ENCODE measurements at places on chromosomes 11 and 22.

- H3K27ac ChIP-seq: no peak overlapping the region
- H3K27me3 ChIP-seq: no peaks in the 10 kb centered on the region
- no peak for DNase-seq
- H3K4me1 ChIP-seq: peaks cover 7% of the 10 kb centered on the region
- H3K36me3 ChIP-seq: peaks cover 83% of the 10 kb centered on the region
These were observed 779 bp downstream of the SELENOH start for GRCh38 chr11:57742087-57742452.

DNA sequence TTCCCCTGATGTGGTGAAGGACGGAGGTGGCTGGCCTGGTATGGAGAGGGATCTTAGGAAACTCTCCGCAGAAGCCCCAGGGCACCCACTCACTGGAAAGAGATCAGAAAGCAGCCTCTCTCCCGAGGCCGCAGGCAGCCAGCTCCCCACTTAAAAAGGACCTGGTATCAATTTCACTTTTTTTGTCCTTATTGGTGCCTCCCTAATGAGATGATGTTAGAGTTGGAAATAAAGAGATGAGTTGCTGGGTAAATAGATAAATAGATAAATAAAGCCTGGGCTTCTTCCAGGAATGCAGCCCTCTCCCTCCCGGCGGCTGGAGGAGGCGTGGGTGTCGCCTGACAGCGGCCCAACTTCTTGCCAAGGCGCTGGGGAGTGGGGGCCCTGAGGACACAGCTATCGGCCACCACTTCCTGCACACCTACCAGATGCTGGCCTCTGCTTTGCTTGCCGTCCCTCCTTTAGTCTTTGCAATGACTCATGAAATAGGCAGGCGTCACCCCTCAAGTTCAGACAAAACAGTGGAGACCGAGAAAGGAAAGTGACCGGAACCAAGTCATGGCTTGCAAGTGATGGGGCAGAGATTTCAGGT, 42.9 kb downstream of the LINC01488 start:
- H3K36me3 ChIP-seq: no peaks in the 10 kb centered on the region
- peaks cover 9% of the 10 kb centered on the region for H3K4me1 ChIP-seq
- H3K27ac ChIP-seq: no peak overlapping the region
- H3K4me3 ChIP-seq: no peak overlapping the region
- DNase-seq: no peak

DNA sequence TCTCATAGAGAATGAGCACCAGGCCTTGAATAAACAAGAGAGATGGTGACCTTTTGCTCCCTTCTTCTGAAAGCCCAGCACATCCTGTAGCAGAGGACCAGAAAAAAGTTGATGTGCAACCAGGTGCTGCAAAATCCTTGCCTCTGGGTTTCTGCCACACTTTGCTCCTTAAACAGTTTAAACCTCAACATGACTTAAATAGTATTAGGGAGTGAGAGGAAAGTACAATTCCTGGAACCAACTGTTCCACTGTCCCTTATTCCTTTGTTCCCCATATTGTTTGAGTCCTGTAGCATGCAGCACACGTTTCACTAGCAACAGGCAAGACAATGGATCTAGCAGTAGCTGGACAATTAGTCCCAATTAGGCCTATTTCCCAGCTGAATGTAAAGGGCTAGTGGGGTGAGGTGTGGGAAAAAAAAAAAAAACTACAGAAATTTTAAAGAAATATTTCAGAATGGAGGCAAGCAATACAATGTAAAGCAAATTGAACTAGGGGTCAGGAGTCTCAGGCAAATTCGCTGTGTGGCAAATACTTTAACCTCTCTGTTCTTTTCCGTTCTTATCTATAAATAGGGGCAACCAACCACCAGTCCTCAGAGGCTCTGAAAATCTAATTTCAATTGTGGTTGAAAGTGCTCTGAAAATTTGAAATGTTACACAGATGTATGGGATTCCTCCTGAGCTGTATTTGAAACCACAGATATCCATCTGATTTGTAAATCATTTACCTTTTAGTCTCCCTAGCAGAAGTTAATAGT, 6.6 kb downstream of the MPPED2 start:
- no peak overlapping the region for H3K4me3 ChIP-seq
- peak; percentile 55 for DNase-seq
- H3K4me1 ChIP-seq: no peaks in the 10 kb centered on the region
- no peaks in the 10 kb centered on the region for H3K27me3 ChIP-seq
- peaks cover 2% of the 10 kb centered on the region for H3K36me3 ChIP-seq

GRCh38 chr11:104422324-104422944, 258.5 kb upstream of the PDGFD start:
- H3K4me3 ChIP-seq: no peak overlapping the region
- H3K36me3 ChIP-seq: no peaks in the 10 kb centered on the region
- H3K27ac ChIP-seq: no peak overlapping the region
- H3K4me1 ChIP-seq: no peaks in the 10 kb centered on the region

- H3K4me3 ChIP-seq: no peak overlapping the region
- H3K27me3 ChIP-seq: no peaks in the 10 kb centered on the region
- no peaks in the 10 kb centered on the region for H3K36me3 ChIP-seq
These were observed 72.3 kb downstream of the BDNF start for GRCh38 chr11:27627979-27628378.

DNA sequence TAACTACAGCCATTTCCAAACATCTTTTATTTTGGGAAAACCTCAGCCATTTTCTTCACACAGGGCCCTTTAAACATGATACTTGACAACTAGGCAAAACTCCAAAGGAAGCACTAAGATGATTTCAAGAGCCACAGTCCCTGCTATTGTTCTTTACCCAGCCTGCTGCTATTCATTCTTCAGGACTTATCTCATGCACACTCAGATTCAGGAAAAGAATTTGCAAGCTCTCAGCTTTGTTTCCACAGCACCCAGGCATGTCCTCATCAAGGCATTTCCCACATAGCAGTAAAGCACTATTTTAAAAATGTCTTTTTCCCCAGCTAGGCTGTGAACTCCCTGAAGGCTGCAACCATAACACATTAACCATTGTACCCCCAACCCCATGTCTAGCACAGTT, 609.3 kb upstream of the CCDC90B start:
- no peaks in the 10 kb centered on the region for H3K36me3 ChIP-seq
- peak overlapping the region; percentile 57 for H3K27ac ChIP-seq
- H3K27me3 ChIP-seq: no peaks in the 10 kb centered on the region
- H3K4me1 ChIP-seq: peaks cover 3% of the 10 kb centered on the region
- H3K4me3 ChIP-seq: no peak overlapping the region
- peak; percentile 24 for DNase-seq

GRCh38 chr11:11306855-11307254, 46.2 kb downstream of the CSNK2A3 start:
- H3K36me3 ChIP-seq: no peaks in the 10 kb centered on the region
- no peaks in the 10 kb centered on the region for H3K4me1 ChIP-seq
- no peak overlapping the region for H3K4me3 ChIP-seq
- DNase-seq: no peak
- no peak overlapping the region for H3K27ac ChIP-seq

DNA sequence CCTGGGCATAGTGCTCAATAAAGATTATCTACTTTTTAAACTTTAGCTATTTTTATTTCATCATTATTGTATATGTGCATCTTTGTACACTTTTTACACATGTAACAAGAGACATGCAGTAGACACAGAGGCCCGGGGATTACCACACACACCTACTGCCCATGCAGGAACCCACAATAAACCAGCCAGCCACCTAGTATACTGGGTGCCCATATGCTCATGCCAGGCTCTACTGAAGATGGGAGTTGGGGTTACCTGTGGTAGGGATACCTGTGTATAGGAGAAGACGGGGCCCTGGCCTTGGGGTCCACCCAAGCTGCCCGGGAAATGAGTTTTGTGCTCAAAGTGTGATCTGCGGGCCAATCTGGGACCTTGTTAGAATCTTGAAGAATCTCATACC, 31.2 kb upstream of the P2RY2 start:
- peaks cover 3% of the 10 kb centered on the region for H3K4me1 ChIP-seq
- H3K27ac ChIP-seq: no peak overlapping the region
- H3K36me3 ChIP-seq: no peaks in the 10 kb centered on the region
- H3K4me3 ChIP-seq: no peak overlapping the region
- no peak for DNase-seq

- DNase-seq: no peak
- no peaks in the 10 kb centered on the region for H3K36me3 ChIP-seq
- H3K4me3 ChIP-seq: no peak overlapping the region
- H3K27ac ChIP-seq: no peak overlapping the region
- no peaks in the 10 kb centered on the region for H3K27me3 ChIP-seq
- H3K4me1 ChIP-seq: no peaks in the 10 kb centered on the region
These were observed 83.1 kb upstream of the SLC22A12 start for GRCh38 chr11:64507832-64508375.

GRCh38 chr11:1949302-1949701, 2.2 kb downstream of the MRPL23 start:
- H3K4me1 ChIP-seq: no peaks in the 10 kb centered on the region
- H3K27ac ChIP-seq: no peak overlapping the region
